Thyroid gland (tissue), 4 donors: ENCODE measurements at places on chromosomes 6 and 20.

DNA sequence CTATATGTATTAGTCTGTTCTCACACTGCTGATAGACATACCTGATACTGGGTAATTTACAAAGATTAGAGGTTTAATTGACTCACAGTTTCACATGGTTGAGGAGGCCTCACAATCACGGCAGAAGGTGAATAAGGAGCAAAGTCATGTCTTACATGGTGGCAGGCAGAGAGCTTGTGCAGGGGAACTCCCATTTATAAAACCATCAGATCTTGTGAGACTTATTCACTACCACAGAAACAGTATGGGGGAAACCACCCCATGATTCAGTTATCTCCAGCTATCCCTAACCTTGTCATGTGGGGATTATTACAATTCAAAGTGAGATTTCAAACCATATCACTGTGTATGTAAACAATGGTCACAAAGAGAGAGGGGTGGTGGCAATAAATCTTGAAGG, 6.6 kb downstream of the CST8 start:
- no peak for DNase-seq

- peak; percentile 28 for DNase-seq
Observed at GRCh38 chr20:40679184-40679583, 9.9 kb downstream of the MAFB start.

- DNase-seq, result no peak
Observed at GRCh38 chr20:400454-401275, 7.4 kb upstream of the RBCK1 start.

- peak; percentile 50 for DNase-seq
Observed at GRCh38 chr6:159151266-159151855, 17.8 kb upstream of the FNDC1 start.

GRCh38 chr6:100538086-100538485, 73.4 kb upstream of the SIM1 start:
- DNase-seq, result no peak

DNA sequence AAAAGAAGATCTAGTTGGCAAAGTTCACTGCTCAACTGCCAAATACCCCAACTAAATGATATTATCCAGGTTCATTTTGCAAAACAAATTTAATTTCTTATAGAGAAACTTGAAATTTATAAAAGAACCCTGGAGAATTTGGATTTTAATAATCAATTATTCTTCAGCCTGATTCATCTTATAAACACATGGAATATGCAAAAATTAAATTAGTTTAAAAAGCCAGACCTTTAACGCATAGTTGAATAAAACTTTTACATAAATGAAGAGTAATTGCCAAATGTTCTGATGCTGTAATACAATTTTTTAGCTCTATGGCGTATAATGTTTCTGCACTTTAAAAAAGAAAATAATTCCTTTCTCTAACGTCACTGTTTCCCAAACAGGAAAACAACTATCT, 33.2 kb upstream of the ANKRD60 start:
- no peak for DNase-seq

DNA sequence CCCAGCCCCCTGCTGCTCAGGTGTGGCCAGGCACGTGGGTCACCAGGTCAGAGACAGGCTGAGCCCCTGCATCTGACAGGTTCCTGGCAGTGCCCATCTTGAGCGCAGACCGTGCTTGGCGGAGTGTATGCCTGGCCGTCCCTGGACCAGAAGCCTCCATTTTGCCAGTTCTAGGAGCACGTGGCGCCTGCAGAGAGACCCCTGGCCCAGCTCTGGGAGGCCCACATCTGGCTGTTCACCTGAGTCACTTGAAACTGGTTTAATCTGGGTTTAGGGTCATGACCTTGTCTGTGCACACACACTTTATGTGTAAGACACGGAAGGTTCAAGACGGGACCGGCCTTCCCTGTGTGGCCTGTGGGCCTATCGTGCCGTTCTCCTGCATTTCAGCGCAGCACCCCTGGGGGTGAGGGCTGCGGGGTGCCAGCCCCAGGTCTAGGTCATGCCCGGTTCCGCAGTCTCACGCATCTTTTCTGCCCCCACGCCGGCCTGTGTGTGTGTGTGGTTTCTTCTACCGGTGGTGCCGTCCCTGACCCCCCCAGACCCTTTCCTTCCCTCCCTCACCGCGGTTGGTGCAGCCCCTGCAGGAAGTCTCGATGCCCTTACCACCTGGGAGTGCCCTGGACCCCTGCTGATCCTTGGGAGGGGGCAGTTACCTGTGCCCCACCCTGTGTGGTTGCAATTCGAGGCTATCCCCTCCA, 14.0 kb downstream of the SS18L1 start:
- DNase-seq, result no peak

- DNase-seq, result peak; percentile 57
Observed at GRCh38 chr20:49320460-49320859, 42.6 kb upstream of the ZNFX1 start.

DNA sequence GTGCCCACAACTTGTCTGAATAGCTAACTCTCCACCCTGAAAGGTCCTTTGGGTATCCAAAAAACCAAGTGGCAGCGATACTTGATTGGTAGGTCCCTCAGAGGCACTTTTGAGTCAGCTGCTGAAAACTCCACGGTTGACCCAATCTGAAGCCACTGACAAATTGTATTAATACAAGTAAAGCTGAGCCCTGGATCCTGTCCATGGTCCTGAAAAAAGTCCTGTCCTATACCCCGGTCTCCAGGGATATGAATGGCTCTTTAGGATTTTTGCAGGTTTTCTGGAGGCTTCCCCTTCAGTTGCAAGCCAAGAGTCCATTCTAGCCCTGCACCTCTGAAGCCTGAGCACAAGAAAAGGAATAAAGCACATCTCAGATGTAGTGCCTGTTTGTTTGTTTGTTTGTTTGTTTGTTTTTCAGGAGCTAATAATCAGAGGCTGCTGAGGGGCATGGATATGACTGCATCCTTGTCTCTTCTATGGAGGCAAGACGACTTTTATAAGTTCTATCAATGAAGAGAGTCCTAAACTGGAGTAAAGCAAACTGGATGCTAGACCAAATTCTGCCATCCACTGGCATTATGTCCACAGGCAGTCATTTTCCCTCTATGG, 1.7 kb upstream of the SLC12A5 start:
- peak; percentile 35 for DNase-seq

GRCh38 chr6:56475736-56476457, 166.8 kb downstream of the DST start:
- DNase-seq, result peak; percentile 53

GRCh38 chr6:51965222-51965801, 122.1 kb downstream of the PKHD1 start:
- DNase-seq, result no peak

- no peak for DNase-seq
Observed at GRCh38 chr6:88914180-88914579, 49.2 kb downstream of the RNGTT start.

GRCh38 chr6:28814032-28814976, 109.5 kb downstream of the TRIM27 start:
- DNase-seq, result no peak

GRCh38 chr6:67287566-67287965, 1347.5 kb upstream of the ADGRB3 start:
- no peak for DNase-seq

DNA sequence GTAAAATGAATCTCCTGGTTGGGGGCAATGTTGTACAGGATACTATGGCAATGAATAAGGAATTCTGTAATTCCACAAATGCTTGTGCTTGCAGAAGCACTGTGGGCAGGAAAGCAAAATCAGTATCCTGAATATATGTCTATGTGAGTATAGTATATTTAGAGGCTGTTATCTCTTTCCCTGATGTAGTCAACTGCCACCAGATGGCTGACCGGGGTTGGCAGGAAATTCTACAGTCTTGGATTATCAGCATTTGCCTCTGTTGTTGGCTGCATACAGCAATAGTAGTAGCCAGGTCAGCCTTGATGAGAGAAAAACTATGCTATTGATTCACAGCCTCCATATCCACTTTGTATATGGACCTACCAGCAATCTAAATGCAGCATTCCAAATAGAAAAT, 425.1 kb upstream of the JAG1 start:
- DNase-seq, result peak; percentile 5

GRCh38 chr6:139175389-139175948, 40.6 kb downstream of the HECA start:
- DNase-seq, result no peak

GRCh38 chr6:38088829-38089228, 269.3 kb downstream of the ZFAND3 start:
- DNase-seq, result no peak

DNA sequence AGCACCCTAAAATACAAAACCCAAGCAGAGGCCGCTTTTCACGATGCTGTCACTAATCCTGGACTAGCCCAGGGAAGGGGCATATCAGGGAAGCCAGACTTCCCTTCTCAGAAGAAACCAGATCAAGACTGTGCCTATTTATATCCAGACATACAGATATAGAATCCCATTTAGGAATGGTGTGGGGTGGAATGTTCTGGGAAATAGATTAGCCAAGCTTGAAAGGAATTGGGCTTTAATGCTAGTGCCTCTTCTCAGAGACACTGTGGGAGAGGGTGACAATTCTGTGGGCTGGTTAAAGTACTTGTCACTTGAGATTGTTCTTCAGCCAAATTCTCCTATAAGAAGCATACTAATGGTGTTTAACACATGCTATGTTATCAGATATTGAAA, 45.5 kb downstream of the SNAP25 start:
- DNase-seq, result no peak

DNA sequence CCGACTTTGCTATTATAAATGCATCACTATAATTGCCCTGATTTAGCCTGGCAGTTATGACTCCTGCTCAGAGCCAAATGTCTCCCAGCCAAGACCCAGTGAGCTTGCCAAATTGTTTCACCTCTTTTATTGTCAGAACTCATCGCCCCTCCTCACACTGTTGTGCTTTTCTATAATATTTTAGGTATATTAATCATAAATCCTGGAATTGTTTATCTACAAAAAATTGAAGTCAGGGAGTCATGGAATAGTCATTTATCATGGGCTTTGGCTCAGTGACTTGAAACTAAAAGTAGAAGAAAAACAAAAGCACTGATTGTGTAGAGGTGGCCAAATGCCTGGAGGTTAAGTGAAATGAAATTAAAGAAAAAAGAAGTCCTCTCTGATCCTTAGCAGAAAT, 85.6 kb downstream of the PFDN4 start:
- DNase-seq, result no peak

DNA sequence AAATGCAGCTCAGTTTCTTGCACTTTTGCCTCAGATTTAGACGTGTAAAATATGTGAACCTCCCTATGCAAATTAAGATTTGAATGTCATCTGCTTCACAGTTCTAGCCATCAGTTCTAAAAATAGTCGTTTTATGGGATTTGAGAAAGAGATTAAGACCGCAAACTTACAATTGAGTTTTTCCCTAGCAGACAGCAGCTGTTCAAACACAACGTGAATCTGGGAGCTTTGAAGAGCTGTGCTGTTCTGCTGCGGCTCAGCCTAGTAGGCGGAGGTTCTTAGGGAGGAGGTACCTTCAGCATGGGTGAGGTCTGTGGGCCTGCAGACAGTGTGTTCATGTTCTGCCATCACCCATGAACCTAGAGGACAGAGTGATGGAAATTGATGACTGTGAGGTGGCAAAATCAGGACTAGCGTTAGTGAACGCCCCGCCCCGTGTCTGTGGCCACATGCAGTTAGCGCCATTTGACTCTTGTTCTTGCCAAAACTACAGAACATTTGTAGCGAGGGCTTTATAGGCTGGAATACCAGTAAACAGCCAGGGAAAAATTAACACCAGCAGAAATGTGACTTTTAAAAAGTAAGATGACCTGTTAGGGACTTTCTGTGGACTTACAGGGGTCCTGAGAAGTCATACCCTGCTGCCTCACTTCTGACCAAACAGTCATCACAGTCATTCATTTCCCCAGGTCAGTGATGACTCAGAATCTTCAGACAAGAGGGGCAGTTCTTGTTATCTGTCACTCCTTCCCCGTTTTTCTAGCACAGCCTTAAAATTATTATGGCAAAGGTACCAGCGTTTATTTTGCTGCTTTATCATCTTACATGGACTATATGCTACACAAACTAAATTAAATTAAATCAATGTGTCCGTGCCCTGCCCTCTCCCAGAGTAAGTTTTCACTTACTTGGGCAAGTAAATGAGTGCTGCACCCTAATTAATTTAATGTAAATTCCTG, 84.3 kb upstream of the TMEM181 start:
- no peak for DNase-seq

DNA sequence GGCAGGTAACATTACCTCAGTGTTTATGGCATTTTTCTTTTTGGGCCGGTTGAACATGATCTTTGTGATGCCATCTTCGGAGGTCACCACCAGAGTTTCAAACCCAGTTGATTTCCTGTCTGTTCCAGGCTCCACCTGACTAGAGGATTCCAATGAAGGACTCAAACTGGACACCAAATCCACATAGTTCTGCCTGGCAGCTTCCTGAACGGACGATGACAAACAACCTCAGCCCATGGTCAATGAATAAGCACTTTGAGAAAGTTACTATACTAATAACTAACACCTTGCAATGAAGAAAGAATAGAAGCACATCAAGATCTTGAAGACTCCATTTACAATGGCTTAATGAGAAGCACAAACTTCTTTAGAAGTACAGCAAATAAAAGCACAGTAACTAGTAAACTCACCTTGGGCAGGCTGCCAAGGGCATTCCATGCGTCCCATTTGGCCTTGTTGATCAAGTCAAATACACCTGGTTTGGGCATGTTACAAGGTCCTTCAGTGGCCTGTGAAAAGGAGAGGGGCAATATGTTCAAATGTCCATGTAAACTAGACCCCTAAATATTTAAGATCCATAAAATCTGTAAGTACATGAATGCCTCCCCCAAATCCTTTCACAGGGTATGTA, 4.9 kb downstream of the ECI2 start:
- DNase-seq, result peak; percentile 65

GRCh38 chr6:20416567-20417345, 15.1 kb downstream of the E2F3 start:
- DNase-seq, result no peak

DNA sequence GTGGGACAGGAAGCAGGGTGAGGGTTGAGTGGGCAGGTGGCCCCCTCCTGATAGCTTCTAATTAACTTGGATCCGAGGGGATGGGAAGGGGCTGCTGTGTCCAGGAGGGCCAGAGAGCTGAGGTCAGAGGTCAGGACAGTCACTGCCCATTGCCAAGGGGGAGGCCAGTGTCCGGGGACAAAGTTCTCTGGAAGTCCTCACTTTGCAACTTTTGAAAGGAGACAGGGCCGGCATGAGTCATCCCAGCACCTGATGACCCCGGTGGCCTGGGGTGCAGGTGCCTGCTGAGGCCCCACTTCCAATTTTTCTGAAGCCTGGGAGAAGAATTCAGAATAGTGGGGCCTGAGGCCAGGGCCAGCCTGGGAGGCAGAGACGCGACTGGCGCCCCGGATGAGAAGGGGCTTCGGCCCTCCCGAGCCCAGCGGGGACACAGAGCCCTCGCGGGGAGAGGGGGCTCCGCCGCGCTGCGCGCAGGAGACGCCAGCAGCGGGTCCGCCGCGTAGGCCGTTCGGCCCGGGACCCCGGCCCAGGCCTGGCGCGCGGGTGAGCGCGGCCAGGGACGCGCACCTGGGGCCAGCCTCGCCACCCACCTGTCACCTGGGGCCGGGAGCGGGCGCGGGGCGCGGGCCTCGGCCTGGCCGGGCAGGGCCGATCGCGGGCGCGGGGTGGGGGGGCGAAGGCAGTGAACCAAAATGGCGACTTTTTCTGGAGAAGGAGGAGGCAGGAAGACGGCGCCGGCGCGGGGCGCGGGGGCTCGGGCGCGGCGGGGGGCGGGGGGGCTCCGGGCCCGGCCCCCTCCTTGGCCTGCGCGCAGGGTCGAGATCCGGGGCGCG, 586 bp downstream of the ZNF512B start:
- DNase-seq, result peak; percentile 39

- DNase-seq, result no peak
Observed at GRCh38 chr6:138601128-138601527, 101.8 kb upstream of the NHSL1 start.

- no peak for DNase-seq
Observed at GRCh38 chr6:73667798-73668197, 14.0 kb upstream of the SLC17A5 start.
